ENCODE measurements at places on chromosomes 2 and 18.

- no peak for DNase-seq
Measured at GRCh38 chr18:13548106-13548819, 178.1 kb downstream of the FAM210A start.

- no peak for DNase-seq
Measured at GRCh38 chr2:31269087-31269486, 35.1 kb downstream of the EHD3 start.

DNA sequence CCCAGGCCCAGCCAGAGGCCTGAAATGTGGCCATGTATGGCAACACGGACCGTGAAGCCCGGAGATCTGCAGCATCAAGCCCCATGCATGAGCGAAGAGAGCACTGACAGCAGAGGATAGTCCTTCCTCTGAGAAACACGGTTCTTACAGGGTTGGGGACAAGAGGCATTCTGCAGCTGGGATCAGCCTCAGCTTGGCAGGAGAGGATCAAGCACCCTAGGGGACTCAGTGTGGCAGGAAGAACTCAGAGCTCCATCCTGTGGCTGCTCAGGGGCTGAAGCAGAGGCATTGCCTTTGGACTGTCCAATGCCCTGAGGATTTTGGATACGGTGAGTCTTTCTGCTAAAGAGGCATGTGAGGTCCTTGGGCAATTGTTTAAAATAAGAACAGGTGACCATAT, 368.7 kb downstream of the ZNF516 start:
- DNase-seq: no peak

- no peak for DNase-seq
Measured at GRCh38 chr2:120759543-120760331, 24.1 kb downstream of the GLI2 start.

DNA sequence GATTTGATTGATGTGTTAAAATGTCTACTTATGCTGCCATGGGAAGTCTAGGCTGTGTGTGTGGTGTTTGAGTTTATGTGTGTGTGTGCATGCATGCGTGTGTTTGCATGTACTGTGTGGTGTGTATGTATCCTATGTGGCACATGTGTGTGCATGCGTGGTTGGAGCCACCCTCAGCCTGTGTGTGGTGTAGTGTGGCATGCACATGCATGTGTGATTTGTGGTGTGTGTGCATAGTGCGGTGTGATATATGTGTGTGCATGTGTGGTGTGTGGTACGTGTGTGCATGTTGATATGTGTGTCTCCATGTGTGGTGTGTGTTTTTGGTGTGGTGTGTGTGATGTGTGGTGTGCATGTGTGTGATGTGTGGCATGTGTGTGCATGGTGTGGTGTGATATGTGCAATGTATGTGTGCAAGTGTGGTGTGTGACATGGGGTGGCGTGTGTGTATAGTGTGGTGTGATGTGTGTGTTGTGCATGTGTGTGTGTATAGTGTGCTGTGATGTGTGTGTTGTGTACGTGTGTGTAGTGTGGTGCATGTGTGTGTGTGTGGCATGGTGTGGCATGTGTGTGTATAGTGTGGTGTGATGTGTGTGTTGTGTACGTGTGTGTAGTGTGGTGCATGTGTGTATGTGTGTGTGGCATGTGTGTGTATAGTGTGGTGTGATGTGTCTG, 66.6 kb upstream of the HDAC4 start:
- no peak for DNase-seq

DNA sequence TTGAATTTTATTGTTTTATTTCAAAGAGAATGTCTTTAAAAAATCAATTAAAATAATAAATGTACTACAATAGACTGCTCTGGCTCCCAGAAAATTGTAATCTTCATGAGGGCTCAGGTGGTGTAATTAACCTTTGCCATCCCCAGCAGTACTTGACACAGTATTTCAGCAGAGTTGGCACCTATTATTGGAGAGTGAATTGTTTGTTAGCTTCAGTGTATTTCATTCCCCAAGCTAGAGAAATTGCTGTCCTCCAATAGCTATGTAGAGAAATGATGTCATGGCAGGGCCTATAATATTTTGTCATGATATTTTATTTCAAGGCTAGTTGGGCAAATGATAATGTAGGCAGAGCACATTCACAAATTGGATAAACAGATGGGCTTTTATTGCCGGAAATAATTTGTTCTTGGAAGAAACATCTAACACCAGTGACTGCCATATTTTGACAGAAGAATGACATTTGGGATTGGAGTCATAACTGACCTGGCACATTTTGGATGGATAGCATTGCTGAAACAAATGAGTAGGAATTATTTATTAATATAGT, 712.0 kb upstream of the NXPH2 start:
- no peak for DNase-seq

GRCh38 chr2:193868132-193868531, 1673.4 kb upstream of the TMEFF2 start:
- no peak for DNase-seq

DNA sequence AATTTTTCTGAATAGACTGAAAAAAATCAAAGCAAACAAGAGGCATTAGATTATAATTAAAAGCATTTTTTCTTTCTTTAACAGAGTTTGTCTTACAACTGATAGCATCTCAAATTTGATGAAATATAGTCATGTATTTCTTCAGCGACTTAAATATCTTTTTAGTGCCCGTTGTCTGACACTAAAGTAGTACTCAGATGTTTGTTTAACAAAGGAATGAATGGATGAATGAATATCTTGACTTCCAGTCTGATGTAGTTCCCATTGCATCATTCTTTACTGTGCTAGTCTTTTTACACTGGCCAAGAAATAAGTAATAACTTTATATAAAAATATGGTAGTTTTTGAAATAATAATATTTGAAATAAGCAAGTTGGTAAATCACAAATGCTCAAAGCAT, 111.1 kb downstream of the TTC27 start:
- no peak for DNase-seq

DNA sequence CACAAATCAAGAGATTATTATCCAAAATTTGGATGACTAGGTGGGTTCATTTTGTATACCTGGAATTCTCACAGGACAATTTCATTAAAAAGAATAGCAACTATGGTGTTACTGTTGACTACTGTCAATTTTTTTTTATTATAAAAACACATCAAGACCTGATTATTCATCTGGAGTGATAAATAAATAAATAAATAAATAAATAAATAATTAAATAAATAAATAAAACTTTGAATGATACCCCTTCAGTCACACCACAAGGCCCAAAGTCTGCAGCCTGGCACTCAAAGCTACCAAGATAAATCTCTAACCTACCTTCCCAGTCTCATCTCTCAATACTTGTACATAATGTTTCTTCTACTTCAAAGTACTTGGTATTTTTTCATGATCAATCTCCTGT, 294.0 kb upstream of the KLHL29 start:
- no peak for DNase-seq

DNA sequence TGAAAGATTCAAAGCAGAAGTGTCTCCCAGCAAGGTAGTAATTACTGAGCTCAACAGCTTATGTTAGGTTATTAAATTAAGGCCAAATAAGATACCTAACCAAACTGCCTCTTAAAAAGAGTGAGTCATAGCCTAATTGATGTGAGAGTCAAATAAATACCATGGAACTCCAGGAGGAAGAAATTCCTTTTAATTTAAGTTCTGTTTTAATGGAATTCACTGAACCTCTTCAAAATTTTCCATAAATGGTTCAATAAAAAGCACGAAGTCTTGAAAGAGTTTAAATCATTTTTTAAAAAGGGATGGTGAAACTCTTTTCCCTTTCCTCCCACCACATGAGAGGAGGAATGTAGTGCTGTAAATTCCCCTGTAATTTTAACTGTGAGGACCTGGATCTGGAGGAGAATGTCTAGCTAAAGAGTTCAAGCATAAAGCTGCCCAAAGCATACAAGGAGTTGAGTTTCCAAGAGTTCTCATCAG, 180.8 kb upstream of the MMADHC start:
- DNase-seq: peak; percentile 67

- peak; percentile 8 for DNase-seq
Measured at GRCh38 chr2:120990451-120990871, 254.8 kb downstream of the GLI2 start.

GRCh38 chr2:15974565-15975260, 34.4 kb downstream of the MYCN start:
- no peak for DNase-seq

DNA sequence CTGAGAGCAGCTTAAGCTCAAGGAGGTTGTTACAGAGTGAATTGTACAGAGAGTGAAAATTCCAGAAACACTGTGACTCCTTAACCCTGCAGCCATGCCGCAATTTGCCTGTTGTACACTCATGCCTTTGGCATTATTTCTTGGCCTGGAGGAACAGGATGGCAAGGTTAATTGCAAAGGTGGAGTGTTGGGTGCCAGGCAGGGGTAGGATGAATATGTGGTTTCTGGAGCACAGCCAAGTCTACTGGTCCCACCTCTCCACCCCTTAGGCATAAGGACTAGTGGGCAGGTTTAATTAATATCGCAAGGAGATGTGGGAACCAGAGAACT, 250.2 kb downstream of the LRRTM1 start:
- no peak for DNase-seq

- no peak for DNase-seq
Measured at GRCh38 chr2:128607911-128608506, 289.3 kb upstream of the HS6ST1 start.

DNA sequence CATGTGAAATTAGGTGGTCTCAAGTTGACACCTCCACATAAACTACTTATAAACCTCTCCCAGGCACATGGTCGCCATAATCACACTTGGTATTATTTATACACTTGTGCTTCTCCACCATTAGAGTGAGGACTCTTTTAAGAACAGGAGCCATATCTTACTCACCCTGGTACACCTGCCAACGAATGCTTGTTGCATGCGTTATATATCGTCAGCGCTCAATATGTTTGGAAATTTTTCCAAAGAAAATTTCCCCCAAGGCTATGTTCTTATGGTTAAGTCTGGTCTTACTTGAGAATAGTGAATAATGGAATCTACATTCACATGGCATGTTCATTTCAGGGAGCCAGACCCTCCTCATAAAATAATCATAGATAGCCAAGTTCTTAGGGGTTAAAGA, 271.7 kb downstream of the BCL11A start:
- DNase-seq: no peak

DNA sequence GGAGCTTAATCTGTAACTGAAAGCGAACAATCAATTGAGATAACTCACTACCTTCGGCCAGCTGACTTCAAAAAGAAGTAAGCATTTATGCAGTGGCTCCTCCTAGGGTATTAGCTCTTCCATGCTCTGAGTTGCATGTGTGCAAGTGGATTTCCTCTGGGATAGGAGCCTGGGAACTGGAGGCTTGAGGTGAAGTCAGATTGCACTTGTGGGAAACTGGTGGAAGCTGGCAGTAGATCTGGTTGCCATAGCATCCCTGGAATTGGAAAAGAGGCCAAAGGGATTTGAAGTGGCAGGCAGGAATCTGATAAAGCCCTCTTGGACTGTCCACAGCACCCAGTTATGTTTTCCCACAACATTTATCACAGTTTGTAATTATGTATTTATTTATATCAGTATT, 50.6 kb upstream of the FMNL2 start:
- DNase-seq: no peak

DNA sequence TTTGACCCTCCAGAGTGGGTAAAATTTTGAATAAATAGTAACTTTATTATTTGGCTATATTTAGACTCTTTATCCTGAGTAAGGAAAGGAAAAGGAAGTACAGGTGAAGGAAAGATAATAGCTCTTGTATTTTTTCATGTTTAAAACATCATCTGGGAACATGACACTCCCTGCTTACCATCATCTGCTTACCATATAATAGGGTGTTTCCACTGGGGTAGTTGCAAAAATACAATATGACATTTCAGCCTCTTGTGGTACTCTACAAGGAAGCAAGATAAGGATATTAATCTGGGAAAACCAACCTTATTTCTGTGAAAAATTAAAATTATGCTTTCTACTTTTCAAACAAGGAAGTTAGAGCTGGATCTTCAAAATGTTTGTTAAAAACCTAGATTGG, 9.9 kb downstream of the RELCH start:
- DNase-seq: no peak

GRCh38 chr2:215429424-215429823, 6.4 kb downstream of the FN1 start:
- DNase-seq: no peak

- DNase-seq: no peak
Measured at GRCh38 chr2:96770442-96771202, 9.9 kb downstream of the CNNM4 start.

DNA sequence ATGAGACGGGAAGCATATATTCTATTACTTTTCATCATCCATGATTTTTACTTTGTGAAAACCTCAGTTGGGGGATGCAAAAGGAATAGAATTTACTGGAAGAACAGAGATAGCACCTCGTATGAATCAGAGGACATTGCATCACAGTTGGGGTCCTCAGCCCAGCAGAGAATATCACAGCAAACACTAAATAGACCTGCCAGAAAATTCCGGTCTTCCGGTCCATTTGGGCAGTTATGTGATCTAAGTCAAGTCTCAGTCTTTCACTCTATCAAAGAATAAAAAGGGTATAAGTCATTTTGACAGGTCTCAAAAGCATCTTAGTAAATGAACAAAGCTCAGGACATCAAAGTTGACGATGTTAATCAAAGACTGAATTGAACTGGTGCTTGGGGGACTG, 1100.6 kb downstream of the DPP10 start:
- DNase-seq: no peak

DNA sequence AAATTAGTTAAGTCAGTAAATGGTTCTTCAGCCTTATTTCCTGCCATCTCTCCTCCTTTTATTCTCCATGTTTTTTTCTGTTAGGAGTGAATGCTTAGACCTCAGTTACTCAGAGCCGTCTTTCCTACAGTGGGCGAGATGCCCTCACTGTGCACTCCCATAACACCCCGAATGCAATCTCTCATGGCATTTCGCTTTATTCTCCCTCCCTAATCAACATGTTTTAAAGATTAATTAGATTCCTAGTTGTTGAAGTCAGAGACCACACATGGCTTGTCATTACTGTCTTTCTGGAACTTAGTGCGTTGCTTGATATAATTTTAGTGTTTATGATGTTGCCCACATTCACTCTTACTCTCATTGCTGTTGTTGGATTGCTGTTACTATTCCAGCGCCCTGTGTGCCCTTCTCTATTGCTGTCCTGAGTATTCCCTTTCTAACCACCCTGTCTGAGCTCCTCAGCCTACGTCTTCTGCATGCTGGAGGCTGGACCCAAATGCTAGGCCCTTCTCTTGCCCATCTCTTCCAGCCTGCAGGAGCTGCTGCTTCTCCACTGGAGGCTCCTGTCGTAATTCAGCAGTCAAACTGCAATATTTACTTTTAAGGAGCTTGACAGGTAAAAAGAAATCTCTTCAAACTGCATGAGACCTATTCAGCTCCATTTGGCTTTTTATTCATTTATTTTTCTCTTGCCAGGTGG, 99.3 kb downstream of the MAP2 start:
- no peak for DNase-seq

GRCh38 chr2:187091664-187092063, 242.7 kb upstream of the ZSWIM2 start:
- no peak for DNase-seq

DNA sequence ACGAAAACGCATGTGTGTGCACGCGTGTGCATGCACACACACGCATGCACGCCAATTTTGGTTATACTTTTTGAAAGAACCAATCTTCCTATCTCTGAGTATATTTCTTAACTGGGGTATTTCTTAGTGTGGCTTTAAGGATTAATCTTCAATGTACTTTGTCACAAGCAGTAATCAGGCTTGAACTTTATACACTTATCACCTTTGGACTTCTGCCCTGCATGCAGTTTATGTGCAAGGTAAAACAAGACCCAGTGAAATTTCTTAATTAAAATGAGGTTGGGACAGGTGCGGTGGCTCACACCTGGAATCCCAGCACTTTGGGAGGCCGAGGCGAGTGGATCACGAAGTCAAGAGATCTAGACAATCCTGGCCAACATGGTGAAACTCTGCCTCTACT, 85.3 kb downstream of the OSBPL6 start:
- DNase-seq: no peak

GRCh38 chr2:166614503-166614902, 120.5 kb upstream of the SCN7A start:
- DNase-seq: no peak

- peak; percentile 10 for DNase-seq
Measured at GRCh38 chr2:181573140-181573736, 83.7 kb downstream of the CERKL start.
